ENCODE measurements at places on chromosomes 6 and 20.

DNA sequence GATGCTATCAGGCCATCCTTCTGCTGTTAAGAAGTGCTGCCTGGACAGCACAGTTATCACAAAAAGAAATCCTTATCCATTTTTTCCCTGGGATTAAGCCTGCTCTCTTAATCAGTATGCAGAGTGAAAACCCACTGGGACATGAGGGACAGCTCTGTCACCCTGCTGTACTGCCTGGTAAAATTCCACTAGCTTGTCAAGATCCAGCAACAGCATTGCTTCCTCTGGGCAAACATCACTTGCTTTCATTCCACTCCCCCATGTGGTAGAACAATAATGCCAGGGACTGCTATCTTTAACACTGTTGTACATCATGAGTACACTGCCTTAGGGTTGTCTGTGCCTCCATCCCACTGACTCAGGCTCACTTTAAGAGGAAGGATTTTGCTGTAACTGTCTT, 331.3 kb downstream of the KIF16B start:
- no peak for DNase-seq

DNA sequence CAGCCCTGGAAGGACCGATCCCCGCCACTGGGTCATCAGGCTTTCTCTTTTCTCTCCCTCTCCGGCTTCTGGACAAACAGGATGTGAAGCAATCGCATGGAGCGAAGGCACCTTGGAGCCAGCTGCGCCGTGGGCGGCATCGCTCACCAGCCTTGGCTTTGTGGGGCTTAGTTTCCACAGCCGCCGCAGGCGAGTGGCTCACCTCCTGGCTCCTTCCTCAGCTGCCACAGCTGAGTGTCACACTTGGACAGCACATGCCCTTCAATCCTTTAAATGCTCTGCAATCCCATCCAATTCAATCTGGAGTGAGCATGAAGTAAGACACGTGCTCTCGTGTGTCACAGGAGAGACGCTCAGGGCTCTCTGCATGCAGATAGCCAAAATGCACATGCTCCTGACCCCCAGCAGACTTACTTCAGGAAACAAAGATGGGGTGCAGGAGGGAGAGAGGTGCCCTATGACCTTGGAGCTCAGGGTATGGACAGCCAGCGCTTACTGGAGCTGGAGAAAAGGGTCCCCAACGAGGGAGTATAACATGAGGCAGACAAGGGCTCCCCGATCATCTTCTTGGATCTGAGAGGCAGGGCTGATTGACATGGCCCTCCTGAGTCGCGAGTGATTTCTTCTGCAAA, 70.9 kb downstream of the BMP7 start:
- DNase-seq, result peak; percentile 62

GRCh38 chr20:46670585-46671584, 18.4 kb downstream of the TP53RK start:
- no peak for DNase-seq

GRCh38 chr20:44692932-44693480, 22.2 kb upstream of the CCN5 start:
- peak; percentile 89 for DNase-seq

DNA sequence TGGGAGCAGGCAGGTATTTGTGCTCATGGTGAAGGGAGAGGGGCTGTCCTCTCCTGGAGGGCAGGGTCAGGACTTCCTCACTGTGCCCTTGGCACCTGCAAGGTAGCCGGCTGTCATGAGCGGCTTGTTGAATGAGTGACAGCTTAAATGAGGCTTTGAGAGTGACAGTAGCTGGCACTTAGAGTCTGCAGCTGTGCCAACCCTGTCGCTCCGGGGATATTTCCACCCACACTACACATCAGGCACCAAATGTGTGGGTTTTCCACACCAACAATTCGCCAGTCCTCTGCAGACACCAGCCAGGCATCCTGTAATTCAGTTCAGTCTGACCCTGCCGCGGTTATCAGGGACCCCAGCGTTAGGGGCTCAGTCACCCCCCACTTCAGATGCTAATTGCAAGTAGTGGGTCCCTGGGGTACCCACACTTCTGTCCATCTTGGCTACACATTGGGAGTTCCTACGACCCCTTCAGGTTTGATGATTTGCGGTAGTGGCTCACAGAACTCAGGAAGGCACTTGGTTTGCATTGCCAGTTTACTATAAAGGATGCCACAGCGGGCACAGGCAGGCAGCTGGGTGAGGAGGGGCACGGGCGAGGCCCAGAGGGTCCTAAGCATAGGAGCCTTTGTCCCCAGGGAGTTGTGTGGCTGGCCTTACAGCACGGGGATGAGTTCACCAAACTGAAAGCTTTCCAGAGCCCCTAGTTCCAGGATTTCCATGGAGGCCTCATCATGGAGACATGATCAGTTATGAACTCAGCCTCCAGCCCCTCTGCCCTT, 9.1 kb downstream of the MTG2 start:
- DNase-seq, result no peak

- no peak for DNase-seq
Measured at GRCh38 chr6:112032728-112033127, 21.2 kb upstream of the CCN6 start.

- no peak for DNase-seq
Measured at GRCh38 chr6:107574856-107575255, 84.9 kb downstream of the SOBP start.

DNA sequence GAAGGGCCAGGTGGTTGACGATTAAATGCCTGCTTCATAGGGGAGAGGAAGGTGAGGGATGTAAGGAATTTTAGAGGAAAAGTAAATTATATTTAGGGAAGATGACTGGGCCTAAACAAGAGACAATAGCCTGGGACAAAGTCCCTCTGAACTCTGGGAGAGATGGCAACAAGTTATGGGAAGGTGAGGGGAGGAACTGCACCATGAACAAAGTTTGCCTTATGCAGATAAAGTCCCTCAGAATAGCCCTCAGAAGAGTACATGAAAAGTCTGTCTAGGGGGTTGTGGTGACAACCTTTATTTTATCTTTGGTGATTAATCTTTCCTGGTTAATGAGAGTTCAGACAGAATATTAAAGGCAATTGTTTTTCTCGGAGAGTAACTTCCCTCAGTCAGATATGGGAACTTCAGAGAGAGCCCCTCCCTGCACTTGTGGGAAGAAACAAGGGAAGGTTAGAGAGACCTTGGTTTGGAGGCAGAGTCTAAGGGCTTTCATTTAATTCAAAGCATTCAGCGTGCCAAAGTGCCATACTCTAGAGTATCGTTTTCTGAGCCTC, 27.1 kb upstream of the FAM217A start:
- DNase-seq, result no peak

DNA sequence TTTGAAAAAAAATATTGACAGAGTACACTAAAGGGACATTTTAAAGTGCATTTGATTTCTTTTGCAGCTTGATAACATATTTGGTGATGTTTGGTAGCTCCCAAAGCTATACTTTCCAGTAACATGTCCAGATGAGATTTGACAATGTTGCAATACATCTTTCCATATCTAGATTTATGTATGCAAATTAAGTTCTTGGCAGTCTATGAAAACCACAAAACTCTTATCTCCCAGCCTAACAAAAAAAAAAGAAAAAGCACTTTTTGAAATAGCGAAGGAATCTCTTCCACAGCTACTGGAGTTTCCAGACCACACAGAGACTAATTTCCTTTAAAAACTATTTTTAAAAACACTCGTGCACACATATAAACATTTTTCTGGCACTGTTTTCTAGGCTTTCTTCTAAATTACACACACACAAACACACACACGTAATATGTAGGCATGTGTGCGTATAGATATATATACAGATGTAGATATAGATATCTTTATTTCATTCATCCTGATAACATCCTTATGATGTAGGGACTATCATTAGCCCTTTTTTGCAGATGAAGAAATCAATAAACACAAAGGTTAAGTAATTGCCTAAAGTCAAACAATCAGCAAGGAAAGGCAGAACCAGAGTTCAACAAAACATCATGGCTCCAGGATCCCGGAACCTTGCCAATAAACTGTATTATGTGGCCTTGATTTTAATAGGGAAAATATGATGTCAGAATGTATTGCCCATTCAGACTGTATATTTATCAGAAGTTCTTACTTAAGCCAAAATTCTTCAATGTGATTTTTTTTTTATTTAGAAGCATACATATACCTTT, 93.3 kb downstream of the ADGRB3 start:
- DNase-seq, result no peak

- DNase-seq, result no peak
Measured at GRCh38 chr6:168104636-168105035, 25.6 kb upstream of the FRMD1 start.

DNA sequence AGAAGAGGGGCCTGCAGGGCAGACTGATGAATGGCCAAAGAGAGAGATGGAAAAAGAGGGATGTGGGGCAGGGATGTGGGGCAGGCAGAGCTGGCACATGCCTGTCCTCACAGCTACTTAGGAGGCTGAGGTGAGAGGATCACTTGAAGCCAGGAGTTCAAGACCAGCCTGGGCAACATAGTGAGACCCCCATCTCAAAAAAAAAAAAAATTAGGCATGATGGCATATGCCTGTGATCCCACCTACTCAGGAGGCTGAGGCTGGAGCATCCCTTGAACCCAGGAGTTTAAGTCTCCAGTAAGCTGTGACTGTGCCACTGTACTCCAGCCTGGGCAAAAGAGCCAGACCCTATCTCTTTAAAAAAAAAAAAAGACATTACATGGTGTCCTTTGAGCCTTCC, 34.8 kb downstream of the RNF8 start:
- no peak for DNase-seq

DNA sequence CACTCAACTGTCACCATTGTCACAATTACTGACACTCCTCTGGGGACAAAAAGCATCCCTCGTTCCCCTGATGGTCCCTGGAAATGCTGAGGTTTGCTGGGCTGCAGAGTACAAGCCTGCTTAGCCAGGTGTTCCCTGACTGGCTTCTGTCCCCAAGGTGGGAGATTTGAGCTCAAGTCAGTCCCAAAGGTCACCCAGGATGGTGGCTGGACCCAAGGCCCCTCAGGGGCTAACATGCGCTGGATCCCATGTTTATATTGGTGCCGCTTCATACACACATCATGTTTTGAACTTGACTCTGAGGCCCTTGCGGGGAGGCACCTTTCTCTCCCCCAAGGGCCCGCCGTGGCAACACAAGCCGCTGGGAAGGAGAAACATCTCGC, 44.2 kb downstream of the PMEPA1 start:
- DNase-seq, result no peak

GRCh38 chr6:11615214-11615602, 77.7 kb downstream of the TMEM170B start:
- no peak for DNase-seq

GRCh38 chr6:12608016-12608860, 108.3 kb upstream of the PHACTR1 start:
- peak; percentile 37 for DNase-seq

DNA sequence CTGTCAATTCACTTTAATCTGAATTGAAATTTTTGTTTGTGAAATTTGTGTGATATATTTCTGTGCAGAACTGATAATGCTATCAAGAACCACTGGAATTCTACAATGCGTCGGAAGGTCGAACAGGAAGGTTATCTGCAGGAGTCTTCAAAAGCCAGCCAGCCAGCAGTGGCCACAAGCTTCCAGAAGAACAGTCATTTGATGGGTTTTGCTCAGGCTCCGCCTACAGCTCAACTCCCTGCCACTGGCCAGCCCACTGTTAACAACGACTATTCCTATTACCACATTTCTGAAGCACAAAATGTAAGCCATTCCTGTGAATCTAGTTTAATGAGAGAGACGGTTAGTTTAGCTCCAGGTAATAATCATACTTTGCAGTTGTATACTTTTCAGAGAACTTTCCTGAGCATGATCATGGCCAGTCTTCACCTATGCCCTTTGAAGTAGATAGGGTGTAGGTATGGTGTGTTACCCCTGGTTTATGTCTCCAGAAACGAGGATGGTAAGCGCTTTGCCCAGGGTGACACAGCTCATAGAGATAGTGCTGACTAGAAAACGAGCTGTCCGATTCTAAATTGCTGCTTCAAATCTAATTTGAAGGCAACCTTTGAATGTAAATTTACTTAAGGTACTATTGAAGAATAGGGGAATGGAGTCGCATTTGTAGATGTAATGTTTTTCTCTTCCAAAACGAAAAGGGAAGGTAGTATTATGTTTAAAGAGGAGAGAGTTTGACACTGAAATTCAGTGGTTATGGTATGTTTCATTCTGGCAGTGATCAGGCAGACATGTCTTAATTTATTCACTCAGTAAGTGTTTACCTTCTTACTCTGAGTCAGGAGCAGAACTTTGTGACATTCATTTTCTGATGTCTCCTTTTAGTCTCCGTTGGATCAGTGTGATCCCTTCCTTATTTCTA, 11.4 kb downstream of the MYB start:
- DNase-seq, result no peak
